ENCODE measurements at places on chromosomes 12 and 14. TPM values are rescaled to one million over a fixed set of nuclear protein-coding genes. Genes with fewer than 3 reads are reported as not detected.
A peak's percentile ranks its signal among the peaks of the same experiment; 100 is the strongest.

DNA sequence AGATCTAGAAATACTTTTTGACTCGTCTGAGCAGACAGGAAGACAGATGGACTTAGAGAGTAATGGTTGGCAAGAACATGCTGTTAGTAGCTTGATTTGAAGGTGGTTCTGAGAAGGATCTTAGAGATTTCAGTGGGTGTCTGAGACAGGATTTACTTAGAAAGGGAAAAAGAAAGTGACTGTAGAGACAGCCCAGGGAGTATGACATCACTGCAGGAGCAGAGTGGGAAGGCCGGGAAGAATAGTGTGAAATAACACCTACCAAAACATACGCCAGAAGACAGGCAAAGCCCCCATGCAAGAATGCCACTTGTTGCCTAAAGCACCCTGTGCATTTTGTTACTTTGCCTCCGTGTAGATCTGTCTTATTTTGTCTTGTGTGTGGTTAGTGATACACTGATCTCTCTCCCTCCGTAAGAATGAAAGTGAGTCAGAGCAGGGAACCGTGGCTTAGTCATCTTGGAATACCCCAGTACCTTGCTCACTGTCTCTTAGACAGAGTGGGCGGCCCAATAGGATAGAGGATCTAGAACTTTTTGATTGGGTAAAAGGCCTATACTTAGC lies 161.3 kb upstream of the IFNG-AS1 start:
- no peak for DNase-seq

DNA sequence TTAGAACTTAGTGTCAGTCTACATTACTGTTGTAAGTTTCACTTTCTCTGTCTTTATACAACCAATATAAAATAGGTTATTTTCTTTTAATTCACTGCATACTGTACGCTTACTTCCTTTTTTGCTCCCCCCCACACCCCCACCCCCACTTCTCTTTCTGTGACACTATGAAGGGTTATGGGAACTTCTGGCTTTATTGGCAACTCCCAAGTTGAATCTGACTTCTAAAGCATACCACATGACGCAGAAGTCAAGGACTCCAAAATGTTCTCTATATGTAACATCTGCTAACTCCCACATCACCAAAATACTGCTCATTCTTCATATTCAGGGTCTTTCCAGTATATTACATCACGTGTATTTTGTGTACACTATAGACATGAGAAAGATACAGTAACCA lies 81.2 kb upstream of the ATXN7L3B start:
- no peak for DNase-seq

GRCh38 chr12:9856151-9856550 lies 13.0 kb downstream of the CLEC2B start:
- DNase-seq = no peak

DNA sequence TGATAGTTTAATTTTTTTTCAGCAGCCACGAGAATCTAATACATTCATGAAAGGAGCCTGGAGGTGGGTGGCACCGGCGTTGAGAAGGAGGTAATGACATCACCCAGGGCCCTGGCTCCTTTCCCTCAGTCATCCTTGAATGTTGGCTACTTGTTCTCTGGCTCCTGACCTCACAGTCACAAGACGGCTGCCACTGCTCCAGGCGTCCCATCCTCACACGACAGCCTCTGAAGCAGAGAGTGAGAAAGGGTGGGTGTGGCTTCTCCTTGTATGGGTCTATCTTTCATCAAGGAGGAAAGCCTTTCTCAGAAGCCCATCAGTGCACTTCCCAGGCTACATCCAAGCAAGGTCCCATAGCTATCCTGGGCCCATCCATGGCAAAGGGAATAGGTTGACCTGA lies 207.6 kb upstream of the C14orf180 start:
- DNase-seq = no peak

GRCh38 chr12:94704452-94705306 lies 54.3 kb upstream of the TMCC3 start:
- DNase-seq = no peak

DNA sequence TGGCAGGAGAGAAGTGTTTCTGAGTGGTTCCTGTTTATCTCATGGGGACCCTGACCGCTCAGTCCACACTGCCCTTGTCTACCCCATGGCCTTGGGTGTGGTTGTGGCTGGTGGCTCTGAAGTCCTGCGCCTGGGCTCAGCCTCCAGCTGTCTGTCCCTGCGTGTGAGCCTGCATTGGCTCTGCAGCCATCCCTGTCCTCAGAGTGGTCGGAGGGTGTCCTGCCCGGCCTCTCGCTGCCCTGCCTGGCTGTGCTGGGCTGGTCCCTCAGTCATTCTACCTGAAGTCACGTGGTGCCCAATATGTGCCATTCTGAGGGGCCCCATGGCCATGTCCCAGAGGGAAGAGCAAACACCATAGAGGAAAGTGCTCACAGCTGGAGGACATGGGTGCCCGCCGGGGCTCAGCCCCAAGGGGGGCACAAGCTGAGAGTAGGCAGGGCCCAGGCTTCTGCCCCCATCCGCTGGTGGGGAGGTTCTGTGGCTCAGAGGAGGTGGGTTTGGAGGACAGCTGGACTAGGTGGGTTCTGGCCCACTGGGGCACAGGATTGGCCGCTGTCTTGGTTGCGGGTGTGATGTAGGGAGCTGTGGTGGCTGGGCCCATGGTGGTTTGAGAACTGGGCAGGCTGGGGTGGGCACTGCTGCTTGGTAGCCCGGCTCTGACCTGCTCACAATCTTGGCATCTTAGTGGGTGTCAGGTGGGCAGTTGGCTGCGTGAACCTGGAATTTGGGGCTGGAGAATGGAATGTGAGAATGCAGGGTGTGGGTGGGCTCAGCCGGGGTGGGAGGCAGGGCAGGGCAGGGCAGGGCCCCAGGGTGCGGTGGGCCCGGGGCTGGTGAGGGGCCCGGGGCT lies 11.6 kb downstream of the TEDC1 start:
- no peak for DNase-seq

DNA sequence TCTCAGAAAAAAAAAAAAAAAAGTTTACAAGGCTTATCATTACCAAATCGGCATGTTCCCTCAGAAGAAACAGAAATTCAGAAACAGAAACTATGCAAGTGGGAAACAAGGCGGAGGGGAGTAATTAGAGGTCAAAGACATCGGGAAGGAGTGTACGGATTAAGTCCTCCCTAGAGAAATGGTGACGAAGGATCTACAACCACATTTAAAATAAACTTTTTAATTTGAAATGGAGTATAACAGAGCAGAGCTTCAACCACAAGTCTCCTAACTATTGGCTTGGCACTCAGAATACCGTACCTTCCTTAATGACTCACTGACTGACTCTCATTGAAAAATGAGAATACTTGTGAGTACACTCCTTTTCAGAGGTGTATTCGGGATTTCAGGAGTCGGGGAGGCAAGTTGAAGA lies 908 bp downstream of the ENTPD5 start:
- DNase-seq = no peak

- no peak for DNase-seq
These were observed 6.0 kb downstream of the EXOC3L4 start for GRCh38 chr14:103100281-103101121.

DNA sequence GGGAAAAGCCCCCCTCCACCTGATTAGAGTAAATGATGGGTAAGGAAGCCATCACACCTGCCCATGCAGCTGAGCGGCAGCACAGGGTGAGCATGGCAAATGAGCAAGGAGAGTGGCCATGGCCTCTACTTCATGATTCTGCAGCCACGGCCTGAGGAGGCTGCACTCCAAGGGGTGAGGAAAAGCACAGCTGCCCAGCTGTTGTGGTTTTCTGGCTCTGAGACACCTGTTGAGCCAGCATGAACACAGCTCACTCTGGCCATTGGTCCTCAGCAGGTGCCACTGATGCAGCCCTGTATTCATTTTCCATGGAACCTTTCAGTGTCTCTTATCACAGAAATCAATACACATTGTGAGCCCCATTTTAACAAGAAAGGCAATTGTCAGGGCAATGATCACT lies 707.2 kb downstream of the AACS start:
- no peak for DNase-seq

- DNase-seq = no peak
These were observed 26.7 kb downstream of the C12orf75 start for GRCh38 chr12:105357162-105357691.

GRCh38 chr12:13336216-13336615 lies 139.7 kb downstream of the EMP1 start:
- DNase-seq = no peak

DNA sequence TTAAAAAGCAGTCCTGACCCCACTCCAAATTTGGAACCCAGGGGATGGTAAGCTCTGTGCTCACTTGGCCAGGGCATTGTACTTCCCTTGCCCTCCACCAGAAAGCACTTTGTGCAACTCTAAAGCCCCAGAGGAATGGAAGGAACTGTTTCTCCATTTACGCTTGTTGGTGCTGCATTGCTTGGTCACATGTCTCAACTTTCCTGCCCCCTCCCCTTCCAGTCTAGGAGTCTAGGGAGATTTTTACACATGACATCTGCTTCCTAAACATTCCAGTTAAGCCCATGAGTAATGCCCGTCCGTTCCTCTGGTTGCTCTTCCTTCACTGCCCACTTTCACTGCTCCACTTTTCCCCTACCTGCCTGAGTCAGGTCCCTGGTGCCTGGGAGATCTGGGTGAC lies 92.6 kb upstream of the MAP1LC3B2 start:
- no peak for DNase-seq

DNA sequence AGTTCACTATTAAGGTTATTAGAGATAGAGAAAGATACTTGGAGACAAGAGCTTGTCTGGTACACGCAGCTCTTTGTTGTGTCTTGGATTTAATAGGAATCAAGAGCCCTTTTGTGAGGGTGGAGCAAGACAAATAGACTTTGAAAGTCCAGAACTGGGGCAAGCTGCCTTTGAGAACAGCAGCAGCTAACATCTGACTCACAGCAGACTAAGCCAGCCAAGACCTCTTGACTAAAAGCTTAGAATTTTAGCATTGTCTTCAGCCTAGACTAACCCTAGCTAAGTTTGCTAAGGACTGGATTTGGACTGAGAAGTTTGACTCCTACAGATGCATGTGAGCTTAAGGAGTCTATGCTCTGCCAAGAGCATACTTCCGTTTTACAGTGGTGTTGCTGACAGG lies 201.9 kb upstream of the RBM19 start:
- no peak for DNase-seq

GRCh38 chr14:44151130-44151820 lies 355.8 kb downstream of the FSCB start:
- DNase-seq = no peak

DNA sequence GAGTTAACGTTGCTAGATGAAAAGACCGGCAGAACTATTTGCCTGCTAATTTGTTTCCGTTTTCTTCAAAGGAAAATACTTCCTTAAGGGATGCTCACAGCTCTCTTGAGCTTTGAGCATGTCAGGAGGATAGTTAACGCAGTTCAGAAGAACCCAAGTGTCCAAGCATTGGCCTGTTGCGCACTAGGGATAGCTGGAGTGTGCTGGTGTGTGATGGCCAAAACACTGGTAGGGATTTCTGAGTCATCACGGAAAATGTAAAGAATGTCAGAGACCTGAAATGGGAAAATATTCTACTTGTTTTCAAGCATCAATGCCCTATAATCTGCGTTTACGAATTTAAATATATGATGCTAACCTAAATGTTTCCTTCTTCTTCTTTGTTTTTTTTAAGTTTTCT lies 97.8 kb downstream of the VRK1 start:
- DNase-seq = no peak

- DNase-seq = no peak
These were observed 22.0 kb upstream of the CDK17 start for GRCh38 chr12:96422192-96422591.

GRCh38 chr12:27343255-27344000 lies 10.8 kb downstream of the BMAL2 start:
- no peak for DNase-seq

DNA sequence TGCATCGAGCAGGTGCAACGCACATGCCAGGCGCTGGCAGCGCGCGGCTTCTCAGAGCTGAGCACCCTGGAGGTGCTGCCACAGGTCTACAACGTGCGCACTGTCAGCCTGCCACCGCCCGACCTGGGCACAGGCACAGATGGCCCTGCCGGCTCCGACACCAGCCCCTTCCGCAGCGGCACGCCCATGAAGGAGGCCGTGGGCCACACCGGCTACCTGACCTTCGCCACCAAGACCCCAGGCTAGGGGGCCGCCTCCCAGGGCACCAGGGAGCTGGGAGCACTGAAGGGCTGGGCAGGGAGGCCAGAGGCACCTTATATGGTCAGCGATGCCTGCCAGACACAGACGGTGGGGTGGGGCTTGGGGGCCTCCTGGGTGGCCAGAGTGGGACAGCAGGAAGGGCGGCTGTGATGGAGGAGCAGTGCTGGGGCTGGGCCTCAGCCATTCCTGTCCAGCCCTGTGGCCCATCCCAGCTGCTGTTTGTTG lies 5.6 kb downstream of the TRMT61A start:
- peak; percentile 57 for DNase-seq

DNA sequence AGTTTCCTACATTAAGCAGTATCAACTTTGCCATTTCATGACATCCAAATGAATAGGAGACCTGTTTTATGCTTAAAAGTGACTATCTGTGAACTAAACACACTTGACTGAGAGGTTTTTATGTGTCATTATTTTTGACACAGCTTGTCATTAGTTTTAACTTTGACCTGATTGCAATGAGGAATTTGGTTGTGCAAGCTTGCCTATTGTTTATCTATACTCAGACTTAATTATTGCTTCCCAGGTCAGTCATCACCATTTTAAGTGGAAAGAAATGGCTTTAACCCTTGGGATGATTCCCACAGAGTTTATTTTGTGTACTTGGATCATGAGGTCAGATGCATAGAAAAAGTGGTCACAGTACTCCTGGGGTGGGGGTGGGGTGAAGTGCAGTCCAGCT lies 171.0 kb upstream of the PRICKLE1 start:
- no peak for DNase-seq

GRCh38 chr12:120175537-120175936 lies 19.0 kb downstream of the GCN1 start:
- no peak for DNase-seq

GRCh38 chr12:111761706-111762105 lies 5.0 kb upstream of the ALDH2 start:
- DNase-seq = no peak

DNA sequence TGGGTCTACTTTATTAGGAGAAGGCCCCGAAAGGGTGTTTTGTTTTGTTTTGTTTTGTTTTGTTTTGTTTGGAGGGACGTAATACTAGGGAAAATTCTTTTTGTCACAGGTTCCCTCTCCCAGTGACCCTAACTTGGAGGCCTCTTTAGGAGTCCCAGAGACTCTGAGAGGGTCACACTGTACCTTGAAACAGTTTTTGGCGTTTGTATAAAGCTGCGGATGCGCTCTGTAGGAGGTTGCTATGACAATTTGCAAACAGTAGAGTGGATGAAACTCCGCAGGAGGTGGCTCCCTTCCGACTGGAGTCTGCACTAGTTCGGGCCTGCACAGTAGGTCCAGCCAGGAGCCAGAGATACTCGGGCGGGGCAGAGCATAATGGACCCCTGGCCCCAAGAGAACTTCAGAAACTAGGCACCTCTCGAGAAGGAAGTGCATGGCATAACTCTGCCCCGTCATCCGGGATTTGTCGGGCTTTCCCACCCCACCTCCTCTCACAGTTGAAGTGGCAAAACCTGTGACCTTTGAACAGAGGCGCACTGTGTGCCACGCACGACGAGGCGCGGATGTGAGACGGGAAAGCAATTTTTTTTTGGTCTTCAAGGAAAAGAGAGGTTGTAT lies 1.3 kb upstream of the DYRK2 start:
- DNase-seq = no peak

ENDOU gene
- total RNA-seq = not detected

PLCZ1 gene
- not detected for total RNA-seq

CLEC9A gene
- total RNA-seq = not detected

GLIPR1L2 gene
- not detected for total RNA-seq

PRPH gene
- 2,189 TPM for total RNA-seq

ADCY6 gene
- total RNA-seq = 17.4 TPM

C12orf50 gene
- total RNA-seq = 0.25 TPM

SLC10A1 gene
- total RNA-seq = not detected

ARHGEF25 gene
- total RNA-seq = 80.2 TPM
